Thymus (tissue), 14 donors: ENCODE measurements at places on chromosomes 12 and 14. TPM values are rescaled to one million over a fixed set of nuclear protein-coding genes. Genes with fewer than 3 reads are reported as not detected.

Gene CISTR
- not detected for polyA plus RNA-seq

GRCh38 chr12:96255077-96255476 lies 60.9 kb downstream of the ELK3 start:
- no peak overlapping the region for H3K27ac ChIP-seq
- H3K36me3 ChIP-seq: peaks cover 56% of the 10 kb centered on the region
- no peaks in the 10 kb centered on the region for H3K27me3 ChIP-seq
- H3K4me3 ChIP-seq: no peak overlapping the region
- DNase-seq: no peak

DNA sequence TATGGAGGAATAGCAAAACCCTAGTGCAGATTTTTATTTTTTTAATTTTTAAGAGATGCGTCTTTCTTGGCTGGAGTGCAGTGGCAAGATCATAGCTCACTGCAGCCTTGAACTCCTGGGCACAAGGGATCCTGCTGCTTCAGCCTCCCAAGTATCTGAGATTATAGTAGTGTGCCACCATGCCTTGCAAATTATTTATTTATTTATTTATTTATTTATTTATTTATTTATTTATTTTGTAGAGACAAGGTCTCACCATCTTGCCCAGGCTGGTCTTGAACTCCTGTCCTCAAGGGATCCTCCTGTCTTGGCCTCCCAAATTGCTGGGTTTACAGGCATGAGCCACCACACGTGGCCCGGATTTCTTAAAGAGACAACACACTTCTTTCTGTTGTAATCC lies 1158.8 kb downstream of the AACS start:
- no peaks in the 10 kb centered on the region for H3K27me3 ChIP-seq
- H3K27ac ChIP-seq: no peak overlapping the region
- H3K4me1 ChIP-seq: no peaks in the 10 kb centered on the region
- no peaks in the 10 kb centered on the region for H3K36me3 ChIP-seq
- no peak overlapping the region for H3K4me3 ChIP-seq

DNA sequence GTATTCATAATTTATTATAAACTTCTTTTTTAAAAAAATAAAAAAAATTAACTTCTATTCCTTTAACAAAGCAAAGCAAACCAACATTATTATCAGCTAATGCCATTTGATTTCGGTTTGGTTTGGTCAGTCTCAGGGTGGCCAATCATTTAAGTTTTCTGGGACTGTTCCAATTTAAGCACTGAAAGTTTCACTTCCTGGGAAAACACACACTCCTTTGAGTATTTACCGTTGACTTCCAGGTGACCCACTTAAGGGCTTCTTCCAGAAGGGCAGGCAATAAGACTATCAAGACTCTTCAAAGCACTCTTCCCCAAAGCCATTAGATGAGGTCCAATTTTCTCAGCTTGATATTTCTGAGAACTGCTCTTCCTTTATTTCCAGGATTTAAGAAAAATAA lies 854.0 kb downstream of the DIO2 start:
- no peaks in the 10 kb centered on the region for H3K27me3 ChIP-seq
- no peaks in the 10 kb centered on the region for H3K4me1 ChIP-seq
- H3K4me3 ChIP-seq: no peak overlapping the region
- H3K36me3 ChIP-seq: no peaks in the 10 kb centered on the region
- no peak for DNase-seq

- H3K27me3 ChIP-seq: peaks cover 94% of the 10 kb centered on the region
- H3K36me3 ChIP-seq: no peaks in the 10 kb centered on the region
- no peak for DNase-seq
- H3K4me1 ChIP-seq: no peaks in the 10 kb centered on the region
- H3K4me3 ChIP-seq: peak overlapping the region; percentile 29
- no peak overlapping the region for H3K27ac ChIP-seq
These were observed 1.3 kb downstream of the NKX2-8 start for GRCh38 chr14:36580856-36581831.

DNA sequence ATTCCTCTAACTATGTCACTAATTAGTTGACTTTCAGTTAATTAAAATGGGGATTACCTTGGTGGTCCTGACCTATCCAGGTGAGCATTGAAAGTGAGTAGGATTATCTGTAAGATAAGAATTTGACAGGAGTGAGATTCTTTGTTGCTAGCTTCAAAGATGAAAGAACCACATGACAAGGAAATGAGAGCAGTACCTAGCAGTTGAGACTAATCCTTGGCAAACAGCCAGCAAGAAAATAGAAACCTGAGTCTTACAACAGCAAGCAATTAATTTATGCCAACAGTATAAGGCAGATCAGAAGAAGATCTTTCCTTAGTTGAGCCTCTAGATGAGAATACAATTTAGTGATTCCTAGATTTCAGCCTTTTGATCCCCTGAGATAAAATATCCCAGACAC lies 1058.4 kb downstream of the LRFN5 start:
- no peak overlapping the region for H3K4me3 ChIP-seq
- H3K4me1 ChIP-seq: no peaks in the 10 kb centered on the region
- no peaks in the 10 kb centered on the region for H3K27me3 ChIP-seq
- no peaks in the 10 kb centered on the region for H3K36me3 ChIP-seq
- DNase-seq: no peak
- no peak overlapping the region for H3K27ac ChIP-seq

- H3K4me3 ChIP-seq: no peak overlapping the region
- H3K27me3 ChIP-seq: no peaks in the 10 kb centered on the region
- no peaks in the 10 kb centered on the region for H3K36me3 ChIP-seq
- H3K4me1 ChIP-seq: no peaks in the 10 kb centered on the region
These were observed 1222.1 kb upstream of the TMEM132C start for GRCh38 chr12:127044836-127045235.

- no peak overlapping the region for H3K27ac ChIP-seq
- peaks cover 6% of the 10 kb centered on the region for H3K27me3 ChIP-seq
- H3K4me1 ChIP-seq: no peaks in the 10 kb centered on the region
- peak; percentile 65 for DNase-seq
- no peak overlapping the region for H3K4me3 ChIP-seq
These were observed 41.3 kb upstream of the EIF5 start for GRCh38 chr14:103292426-103293374.
